Mesothelial cell of epicardium (in vitro differentiated cells): ENCODE measurements at places on chromosomes 4 and X.

- H3K4me3 ChIP-seq, result no peak overlapping the region
- no peaks in the 10 kb centered on the region for H3K27me3 ChIP-seq
- DNase-seq, result no peak
- H3K4me1 ChIP-seq, result peaks cover 14% of the 10 kb centered on the region
- H3K36me3 ChIP-seq, result peaks cover 1% of the 10 kb centered on the region
These were observed 1414.7 kb upstream of the TENM3 start for GRCh38 chr4:180828455-180829018.

DNA sequence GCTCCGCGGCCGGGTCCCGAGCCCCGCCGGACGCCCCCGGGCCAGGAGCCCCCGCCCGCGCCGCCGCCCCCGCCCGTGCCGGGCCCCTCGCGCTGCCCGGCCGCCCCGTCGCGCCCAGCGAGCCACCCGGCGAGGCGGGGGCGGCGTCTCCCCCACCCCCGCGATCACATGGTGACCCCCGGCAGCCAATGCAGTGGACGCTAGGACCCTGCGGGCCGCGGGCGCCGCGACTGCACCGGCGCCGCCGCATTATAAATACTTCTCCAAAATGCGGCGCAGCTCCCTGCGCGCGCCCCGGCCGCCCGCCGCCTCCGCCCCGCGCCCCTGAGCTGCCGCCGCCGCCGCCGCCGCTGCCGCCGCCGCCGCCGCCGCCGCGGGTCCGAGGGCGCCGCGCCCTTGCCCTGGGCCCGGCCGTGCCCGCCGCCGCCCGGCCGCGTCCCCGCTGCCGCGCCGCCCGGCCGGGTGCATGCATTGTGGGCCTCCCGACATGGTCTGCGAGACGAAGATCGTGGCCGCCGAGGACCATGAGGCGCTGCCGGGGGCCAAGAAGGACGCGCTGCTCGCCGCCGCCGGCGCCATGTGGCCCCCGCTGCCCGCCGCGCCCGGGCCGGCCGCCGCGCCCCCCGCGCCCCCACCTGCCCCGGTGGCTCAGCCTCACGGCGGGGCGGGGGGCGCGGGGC lies at the start of gene NAT8L:
TSS of gene NAT8L (plus strand) at position 282 of the 680 bp plus-strand sequence. CDS start at position 467, 185 bp downstream.
- H3K27me3 ChIP-seq, result peaks cover 39% of the 10 kb centered on the region
- peak within 1 kb of the TSS; percentile 54 for H3K4me3 ChIP-seq
- no peaks in the 10 kb centered on the region for H3K36me3 ChIP-seq

- H3K27me3 ChIP-seq, result no peaks in the 10 kb centered on the region
- H3K4me3 ChIP-seq, result no peak overlapping the region
- DNase-seq, result no peak
- no peaks in the 10 kb centered on the region for H3K36me3 ChIP-seq
These were observed 238.9 kb downstream of the SLC7A11 start for GRCh38 chr4:138003248-138003647.

GRCh38 chr4:85713005-85713404 lies 238.1 kb downstream of the ARHGAP24 start:
- DNase-seq, result no peak
- no peaks in the 10 kb centered on the region for H3K27me3 ChIP-seq
- no peaks in the 10 kb centered on the region for H3K36me3 ChIP-seq
- no peak overlapping the region for H3K27ac ChIP-seq

DNA sequence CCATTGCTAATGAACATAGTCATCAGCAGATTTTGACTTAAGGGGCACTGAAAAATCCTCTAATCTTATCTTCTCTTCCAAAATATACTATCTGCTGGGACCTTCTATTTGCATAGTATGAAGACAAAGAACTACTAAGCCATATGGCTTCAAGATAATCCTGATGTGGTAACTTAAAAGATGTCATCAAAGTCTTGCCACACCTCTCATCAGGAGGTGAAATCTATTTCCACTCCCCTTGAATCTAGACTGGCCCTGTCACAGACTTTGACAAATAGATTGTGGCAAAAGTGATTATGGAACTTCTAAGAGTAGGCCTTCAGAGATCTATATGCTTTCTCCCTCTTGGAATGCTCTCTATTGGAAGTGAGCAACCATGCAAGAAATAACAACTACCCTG lies 27.3 kb upstream of the TET2 start:
- H3K4me1 ChIP-seq, result peaks cover 8% of the 10 kb centered on the region
- no peak overlapping the region for H3K27ac ChIP-seq
- H3K36me3 ChIP-seq, result no peaks in the 10 kb centered on the region
- peaks cover 4% of the 10 kb centered on the region for H3K27me3 ChIP-seq

DNA sequence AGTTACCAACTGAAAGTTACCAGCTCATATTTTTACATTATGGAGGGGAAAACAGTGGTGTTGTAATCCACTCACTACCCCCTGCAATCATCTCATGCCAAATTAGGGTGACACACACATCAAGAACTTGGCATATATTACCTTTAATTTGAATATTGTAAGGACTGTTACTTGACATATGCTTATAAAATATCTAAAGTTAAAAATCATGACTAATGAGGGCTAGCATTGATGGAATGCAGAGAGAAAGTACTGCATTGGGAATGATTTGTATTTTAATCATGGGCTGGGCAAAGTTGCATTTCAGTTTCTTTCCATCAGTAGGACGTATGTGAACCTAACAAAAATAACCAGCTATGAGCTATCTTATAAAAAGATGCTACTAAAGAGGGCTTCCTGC lies 517.5 kb upstream of the GRIA3 start:
- H3K4me3 ChIP-seq, result no peak overlapping the region
- no peaks in the 10 kb centered on the region for H3K4me1 ChIP-seq
- no peaks in the 10 kb centered on the region for H3K27me3 ChIP-seq
- H3K36me3 ChIP-seq, result no peaks in the 10 kb centered on the region
- DNase-seq, result no peak

DNA sequence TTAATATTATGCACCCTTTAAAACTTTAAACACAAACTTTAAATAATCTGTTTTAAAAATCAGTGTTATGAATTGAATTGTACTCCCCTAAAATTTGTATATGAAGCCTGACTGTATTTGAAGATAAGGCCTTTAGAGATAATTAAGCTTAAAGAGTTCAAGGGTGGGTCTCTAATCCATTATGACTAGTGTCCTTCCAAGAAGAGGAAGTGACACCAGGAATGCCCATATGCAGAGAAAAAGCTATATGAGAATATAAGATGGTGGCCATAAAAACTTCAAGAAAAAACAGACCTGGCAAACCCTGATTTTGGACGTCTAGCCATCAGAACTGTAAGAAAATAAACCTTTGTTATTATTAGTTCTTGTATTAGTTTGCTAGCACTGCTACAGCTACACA lies 29.0 kb downstream of the UGT2A2 start:
- H3K36me3 ChIP-seq, result no peaks in the 10 kb centered on the region
- no peak overlapping the region for H3K27ac ChIP-seq
- no peak for DNase-seq
- H3K27me3 ChIP-seq, result no peaks in the 10 kb centered on the region
- no peak overlapping the region for H3K4me3 ChIP-seq

DNA sequence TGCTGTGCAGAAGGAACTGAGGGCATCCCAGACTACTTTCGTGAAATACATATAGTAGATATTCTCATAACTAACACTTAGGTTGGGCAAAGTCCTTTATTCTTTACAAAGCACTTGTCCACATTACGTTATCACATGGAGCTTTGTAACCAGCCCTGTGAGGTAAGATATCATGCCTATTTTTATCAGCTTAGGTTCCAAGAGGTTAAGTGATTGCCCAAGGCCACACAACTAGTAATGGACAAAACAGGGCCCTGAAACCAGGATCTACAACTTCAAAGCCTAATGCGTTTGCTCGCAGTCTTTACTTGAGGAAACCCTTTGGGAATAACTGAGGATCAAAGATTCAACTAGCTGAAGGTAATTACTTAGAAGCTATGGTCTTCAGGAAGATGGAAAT lies 261.5 kb downstream of the GPC3 start:
- H3K36me3 ChIP-seq, result peaks cover 15% of the 10 kb centered on the region
- no peaks in the 10 kb centered on the region for H3K27me3 ChIP-seq
- H3K4me3 ChIP-seq, result no peak overlapping the region

DNA sequence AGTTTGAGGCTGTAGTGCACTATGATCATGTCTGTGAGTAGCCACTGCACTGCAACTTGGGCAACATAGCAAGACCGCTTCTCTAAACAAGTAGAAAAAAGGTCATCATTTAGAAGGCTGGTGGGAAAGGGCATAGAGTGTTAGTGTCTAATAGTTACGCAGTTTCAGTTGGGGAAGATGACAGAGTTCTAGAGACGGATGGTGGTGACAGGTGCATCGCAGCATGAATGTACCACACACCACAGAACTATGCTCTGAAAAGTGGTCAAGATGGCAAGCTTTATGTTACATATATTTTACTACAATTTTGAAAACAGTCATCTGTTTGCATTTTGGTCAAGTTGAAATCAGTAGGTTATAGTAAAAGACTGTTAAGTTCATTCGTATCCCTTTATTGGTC lies 23.7 kb upstream of the CLDN34 start:
- H3K4me3 ChIP-seq, result no peak overlapping the region
- H3K4me1 ChIP-seq, result no peaks in the 10 kb centered on the region
- H3K27ac ChIP-seq, result no peak overlapping the region
- H3K36me3 ChIP-seq, result peaks cover 18% of the 10 kb centered on the region
- no peaks in the 10 kb centered on the region for H3K27me3 ChIP-seq

DNA sequence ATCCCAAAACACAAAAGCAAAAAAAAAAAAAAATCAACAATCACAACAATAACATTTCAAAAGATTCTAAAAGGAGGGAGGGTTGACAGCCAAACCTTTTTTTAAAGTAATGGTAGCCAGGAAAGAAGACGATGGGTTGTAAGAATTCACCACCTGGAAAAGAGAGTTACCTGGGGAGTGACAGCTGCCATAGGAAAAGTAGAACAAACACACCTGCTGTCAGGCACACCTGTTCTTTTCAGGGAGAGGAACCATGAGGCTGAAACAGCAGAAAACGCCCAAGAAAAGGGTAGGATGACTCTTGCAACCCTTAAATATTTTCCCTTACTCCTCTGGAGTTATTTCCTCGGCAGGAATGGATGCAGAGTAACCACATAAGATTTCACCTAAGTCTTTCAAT lies 388.4 kb upstream of the TEX13C start:
- DNase-seq, result no peak
- H3K4me3 ChIP-seq, result no peak overlapping the region
- no peaks in the 10 kb centered on the region for H3K27me3 ChIP-seq
